Activated naive CD8-positive, alpha-beta T cell treated with anti-CD3 and anti-CD28 coated beads for 36 hours (primary cell): ENCODE measurements at places on chromosomes 16 and 17. TPM values are rescaled to one million over a fixed set of nuclear protein-coding genes. Genes with fewer than 3 reads are reported as not detected.
A peak's percentile ranks its signal among the peaks of the same experiment; 100 is the strongest.

DNA sequence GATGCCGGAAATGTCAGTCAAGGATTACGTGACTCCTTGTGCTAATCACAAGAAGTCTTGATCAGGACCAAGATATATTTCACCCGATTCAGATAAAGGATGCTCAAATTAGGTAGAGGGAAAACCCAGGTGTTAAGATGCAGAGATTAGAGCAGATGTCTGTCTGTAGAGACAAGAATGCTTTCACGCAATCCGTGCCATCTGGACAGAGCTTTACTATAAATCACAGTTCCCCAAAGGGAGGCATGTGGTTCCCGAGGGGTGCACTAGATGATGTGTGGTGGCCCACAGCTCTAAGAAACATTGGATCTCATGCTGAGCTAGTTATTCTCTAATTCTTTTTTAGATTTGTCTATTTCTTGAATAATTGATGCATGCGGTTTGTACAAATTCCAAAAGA, 9.8 kb upstream of the MAP3K14 start:
- no peak for DNase-seq

EFNB3 gene
- total RNA-seq: not detected

DNA sequence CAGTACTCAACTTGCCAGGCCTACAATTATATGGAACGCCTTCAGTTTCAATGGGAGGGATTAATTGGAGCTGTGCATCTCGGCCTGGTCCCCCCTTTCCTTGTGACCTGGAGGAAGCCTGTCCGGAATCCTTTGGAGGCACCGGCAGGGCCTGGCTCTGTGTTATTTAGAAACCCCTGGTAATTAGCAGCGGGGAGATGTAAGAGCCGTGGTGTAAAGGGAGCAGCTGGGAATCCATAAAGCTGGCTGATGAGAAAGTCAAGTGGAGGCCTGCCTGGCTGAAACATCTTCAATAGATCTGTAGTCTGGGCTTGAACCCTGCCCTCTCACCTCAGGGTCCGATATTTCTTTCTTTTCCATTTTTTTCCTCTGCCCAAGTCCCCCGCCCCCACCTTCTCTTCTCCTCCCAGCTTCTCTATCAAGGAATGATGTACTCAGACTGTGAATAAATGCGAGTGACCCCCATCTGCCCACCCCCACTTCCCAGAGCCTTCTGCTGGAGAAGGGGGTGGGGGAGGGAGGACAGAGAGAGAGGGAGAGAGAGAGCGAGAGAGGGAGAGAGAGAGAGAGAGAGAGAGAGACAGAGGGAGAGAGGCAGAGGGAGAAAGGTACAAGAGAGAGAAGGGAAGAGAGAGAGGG, 495.5 kb upstream of the ZFHX3 start:
- DNase-seq: no peak

DRC3 gene
- 0.52 TPM for total RNA-seq

- peak; percentile 18 for DNase-seq
Measured at GRCh38 chr17:48542114-48542656, 2.7 kb downstream of the HOXB2 start.

DNA sequence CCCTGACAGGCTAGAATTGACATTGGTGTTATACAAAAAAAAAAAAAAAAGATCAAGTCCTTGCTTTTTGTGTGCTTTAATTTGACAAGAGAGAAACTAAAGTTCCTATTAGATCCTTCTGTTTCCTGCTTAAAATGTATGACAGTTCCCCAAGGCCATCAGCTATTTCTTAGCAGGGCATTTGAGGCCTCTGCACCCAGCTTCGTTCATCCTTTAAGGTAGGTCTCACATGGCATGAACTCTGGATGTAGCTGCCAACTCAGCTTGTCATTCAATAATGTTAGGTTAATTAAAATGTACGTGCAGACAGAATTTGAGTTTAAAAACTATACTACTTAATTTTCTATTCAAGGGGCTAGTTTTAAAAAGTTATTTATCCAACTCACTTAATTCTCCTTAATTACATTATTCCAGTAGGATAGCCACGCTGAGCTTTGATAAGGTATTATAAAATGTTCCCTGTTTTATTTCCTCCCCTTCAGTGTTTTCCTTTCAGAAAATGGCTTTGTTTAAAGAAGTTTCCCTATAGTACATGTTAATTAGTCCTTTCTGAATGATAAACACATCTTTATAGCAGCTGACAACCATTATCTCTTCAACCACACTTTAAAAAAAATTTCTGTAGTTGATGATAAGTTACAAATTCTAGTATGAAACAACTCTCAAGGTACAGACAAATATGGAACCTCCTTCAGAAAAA, 1.2 kb upstream of the RFFL start:
- no peak for DNase-seq

DNA sequence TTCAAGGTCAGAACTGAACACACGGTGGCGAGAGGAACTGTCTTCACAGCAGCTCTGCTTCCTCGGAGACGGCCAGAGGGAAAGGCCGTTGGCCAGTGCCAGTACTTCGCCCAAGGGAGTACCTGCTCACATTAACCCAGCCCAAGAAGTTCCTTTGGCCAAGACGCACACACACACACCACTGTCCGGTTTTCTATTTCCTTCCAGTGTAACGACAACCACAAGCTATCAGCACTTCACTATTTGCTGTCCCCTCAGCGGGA, 744 bp upstream of the GGNBP2 start:
- peak; percentile 17 for DNase-seq

CDRT15 gene
- not detected for total RNA-seq
